ENCODE measurements at places on chromosomes 12 and 14.

GRCh38 chr12:120628919-120629318, 11.5 kb upstream of the CABP1 start:
- DNase-seq = no peak

DNA sequence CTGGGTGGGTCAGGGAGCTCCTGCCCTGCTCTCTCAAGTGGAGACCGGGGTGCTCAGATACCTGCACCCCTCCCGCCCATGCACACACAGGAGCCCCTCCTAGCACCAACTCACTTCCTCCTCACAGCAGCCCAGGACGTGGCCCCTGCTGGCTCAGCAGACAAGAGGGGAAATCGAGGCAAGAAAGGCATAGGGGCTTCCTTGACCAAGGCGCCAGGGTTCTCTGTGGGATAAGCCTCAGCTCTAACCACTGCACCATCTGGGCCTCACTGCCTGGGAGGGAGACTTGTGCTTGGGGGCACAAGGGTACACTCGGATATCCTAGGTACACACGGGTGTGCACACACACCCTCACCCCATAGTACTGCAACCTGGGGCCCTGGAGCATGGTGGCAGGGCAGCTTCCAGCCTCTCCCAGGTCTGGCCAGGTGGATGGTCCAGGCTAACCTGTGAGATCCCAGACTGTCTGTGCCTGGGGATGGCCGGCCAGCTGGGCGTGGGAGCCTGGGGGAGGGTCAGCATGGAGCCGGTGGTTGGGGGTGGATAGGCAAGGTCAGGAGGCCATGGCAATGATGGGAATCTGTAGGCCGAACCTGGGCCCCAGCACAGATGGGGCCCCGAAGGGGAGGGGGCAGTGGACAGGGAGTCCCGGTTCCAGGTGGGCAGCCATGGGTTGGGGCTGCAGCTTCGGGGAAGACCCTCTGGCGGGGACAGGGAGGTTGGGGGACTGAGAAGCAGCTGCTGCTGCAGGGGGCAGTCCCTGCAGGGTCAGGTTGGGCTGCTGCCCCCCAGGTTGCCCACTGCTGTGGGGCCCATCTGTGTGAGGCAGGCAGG, 312.4 kb downstream of the TMEM121 start:
- DNase-seq = no peak

- DNase-seq = no peak
These were observed 3.5 kb downstream of the FBXO34 start for GRCh38 chr14:55274751-55275150.

- DNase-seq = no peak
These were observed 9.1 kb downstream of the LTA4H start for GRCh38 chr12:96026331-96026730.

DNA sequence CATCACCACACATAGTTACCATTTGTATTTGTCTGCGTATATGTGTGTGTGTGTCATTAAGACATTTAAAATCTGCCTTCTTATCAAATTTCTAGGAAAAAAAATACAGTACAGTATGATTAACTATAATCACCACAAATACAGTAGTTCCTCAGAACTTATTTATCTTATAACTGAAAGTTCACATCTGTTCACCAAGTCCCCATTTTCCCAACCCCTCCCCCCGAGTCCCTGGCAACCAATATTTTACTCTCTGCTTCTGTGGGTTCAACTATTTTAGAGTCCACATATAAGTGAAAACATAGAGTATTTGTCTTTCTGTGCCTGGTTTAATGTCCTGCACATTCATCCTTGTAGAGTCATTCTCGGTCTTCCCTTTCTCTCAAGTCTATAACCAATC, 12.3 kb downstream of the CAPS2 start:
- DNase-seq = no peak

DNA sequence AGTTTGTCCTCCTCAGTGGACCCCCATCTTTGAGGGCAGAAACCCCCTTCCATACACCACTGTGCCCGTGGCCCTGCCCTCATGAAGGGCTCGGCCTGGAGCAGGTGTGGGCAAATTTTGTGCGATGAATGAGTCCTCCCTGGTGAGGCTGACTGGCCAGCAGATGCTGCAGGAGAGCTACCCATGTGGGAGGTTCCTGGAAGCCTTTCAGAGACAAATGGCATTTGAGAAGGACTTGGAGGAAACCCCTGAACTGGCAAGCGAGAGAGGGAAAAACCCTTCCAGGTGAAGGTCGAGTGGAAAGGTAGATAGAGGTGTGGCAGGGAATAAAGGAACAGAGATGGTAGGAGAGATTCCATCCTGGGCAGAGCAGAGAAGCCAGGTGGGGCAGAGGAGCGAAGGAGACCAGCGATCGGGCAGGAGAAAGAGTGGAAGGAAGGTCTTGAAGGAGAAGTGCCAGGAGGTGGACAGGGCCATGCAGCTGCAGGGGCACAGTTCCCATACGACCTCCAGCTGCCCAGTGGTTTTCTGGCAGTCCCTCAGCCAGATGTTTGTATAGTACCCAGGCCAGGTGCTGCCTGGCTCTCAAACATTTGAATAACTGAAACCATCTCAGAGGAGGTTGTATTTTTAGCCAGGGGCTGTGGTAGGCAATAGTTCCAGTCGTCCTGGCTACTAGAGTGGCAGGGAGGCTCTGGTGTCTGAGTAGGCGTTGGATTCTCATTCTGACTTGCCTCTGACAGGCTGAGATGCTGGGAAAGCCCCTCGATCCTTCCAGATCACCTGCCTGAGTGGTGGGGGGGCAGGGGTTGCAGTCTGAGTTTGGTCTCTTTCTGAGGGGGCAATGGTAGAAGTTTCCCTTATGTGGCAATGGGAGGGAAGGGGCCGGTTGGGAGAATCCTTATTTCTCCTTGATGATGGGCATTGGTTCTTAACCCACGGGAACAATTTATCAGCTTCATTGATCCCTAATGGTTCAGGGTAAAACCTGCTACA, 40.1 kb downstream of the FBXL14 start:
- no peak for DNase-seq

- DNase-seq = no peak
These were observed 2.6 kb upstream of the POC1B start for GRCh38 chr12:89528434-89528833.

DNA sequence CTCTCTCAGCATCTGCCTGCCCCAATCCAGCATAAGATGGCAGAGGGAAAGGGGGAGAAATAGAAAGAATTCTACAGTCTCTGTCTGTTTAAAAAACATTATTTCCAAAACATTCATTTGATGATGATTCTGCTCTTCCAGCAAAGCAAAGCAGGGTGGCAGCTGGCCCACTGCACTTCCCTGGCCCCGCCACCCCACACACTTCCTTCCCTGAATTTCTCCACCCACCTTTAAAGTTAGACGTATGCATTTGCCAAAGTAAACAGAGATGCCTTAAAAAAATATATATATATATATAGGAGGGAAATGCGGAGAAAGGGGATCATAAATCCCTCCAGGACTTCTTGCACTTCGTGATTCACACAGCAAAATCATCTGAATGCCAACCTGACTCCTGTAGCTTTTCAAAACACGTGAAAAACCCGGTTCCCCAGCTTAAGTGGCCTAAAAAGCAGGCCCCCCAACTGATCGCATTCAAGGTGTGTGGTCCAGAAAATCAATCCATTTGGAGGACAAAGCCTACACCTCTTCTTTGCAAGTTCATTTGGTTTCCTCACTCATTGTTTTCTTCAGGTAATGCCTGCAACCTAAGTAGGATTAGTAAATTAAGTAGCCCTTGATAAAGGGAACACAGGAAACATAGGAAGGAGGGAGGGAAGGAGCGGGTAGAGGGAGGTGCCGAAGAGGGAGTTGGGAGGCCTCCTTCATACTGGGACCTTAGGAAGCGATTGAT, 68.8 kb downstream of the LLPH start:
- DNase-seq = no peak

DNA sequence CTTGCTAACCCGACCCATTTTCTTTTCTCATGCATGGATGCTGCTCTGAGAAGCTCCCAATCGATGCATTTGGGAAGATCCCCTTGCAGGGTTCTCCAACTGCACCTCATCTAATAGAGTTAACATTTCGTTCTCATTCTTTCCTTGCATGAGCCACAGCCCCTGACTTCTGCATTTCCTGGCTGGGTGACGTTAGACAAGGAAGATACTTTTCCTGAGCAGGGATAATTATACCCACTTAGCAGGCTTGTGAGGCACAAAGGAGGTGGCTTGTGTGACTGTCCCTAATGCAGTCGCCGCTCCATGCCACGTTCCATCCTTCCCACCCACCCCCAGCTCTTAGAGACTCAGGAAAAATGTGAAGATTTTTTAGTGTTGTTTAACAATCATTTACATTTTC, 195.1 kb downstream of the CHST11 start:
- no peak for DNase-seq

- no peak for DNase-seq
These were observed 131.6 kb downstream of the PPFIA2 start for GRCh38 chr12:81627336-81628189.

- DNase-seq = no peak
These were observed 1.4 kb downstream of the KCNMB4 start for GRCh38 chr12:70367258-70368141.

DNA sequence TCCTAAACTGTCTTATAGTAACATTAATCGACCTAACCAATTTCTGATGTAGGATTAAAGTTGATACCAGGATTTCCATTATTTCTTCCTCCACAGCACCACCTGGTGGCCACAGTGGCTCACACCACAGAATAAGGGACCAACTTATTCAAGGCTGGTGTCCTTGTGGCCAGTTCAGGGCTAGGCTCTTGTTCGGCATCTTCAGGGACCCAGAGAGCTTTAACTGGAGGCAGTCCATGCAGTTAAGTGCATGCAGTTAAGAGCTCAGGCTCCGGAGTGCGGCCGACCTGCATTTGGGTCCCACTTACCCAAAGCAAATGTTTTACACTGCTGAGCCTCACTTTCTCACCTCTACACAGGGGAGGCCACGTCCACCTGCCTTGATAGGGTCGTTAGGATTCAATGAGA, 42.0 kb upstream of the GPR68 start:
- DNase-seq = no peak

GRCh38 chr12:104588047-104588920, 131.5 kb downstream of the CHST11 start:
- DNase-seq = no peak

- DNase-seq = peak; percentile 74
These were observed 75.2 kb downstream of the TNFAIP2 start for GRCh38 chr14:103198131-103199105.

GRCh38 chr14:70333728-70334127, 25.8 kb downstream of the COX16 start:
- DNase-seq = no peak

DNA sequence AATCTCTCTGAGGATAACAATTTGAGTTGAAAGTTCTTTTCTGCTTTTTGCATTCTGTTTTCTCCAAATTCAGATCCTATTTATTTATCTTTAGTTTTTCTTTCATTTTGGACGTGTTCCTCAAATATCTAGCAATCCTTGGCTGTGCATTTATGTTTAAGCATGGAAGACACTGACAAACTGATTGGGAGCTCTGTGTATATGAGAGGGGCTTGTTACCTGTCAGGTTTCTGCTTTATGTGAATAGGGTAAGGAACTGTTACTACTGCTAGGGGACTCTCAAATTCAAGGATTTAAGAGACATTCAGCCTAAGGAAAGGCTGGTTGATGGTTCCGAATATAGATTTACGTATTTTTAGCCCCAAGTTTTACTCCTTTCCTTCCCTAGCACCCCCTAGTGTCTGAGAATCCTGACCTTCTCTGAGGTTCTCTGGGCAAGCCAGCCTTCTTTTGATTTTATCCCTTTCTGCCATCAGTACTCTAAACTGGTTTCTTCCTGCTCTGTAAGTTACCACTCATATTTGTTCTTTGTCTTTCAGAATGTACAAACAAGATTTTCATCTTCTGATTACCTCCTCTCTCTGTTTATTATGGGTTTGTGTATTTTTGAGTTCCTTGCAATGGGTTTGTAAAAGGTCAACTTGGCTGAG, 30.5 kb downstream of the YLPM1 start:
- no peak for DNase-seq

GRCh38 chr12:13784504-13784903, 196.9 kb downstream of the GRIN2B start:
- no peak for DNase-seq

DNA sequence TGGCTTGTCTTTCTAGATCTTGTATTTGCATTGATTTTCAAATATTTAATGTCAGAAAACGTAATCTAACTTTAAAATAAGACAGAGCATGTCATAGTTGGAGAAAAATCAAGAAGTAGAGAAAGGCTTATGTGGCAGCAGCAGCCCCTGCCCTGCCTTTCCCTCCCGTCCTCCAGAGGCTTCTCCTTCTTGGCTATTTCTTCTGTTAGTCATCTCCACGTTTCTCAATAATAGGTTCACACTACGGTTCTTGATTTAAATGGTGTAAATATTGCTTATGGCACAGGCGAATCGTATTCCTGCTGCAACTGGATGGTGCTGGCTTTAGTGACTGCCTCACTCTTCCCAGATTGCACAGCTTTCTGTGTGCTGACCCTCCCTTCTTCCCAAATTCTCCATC, 42.8 kb downstream of the SLC8B1 start:
- DNase-seq = no peak

DNA sequence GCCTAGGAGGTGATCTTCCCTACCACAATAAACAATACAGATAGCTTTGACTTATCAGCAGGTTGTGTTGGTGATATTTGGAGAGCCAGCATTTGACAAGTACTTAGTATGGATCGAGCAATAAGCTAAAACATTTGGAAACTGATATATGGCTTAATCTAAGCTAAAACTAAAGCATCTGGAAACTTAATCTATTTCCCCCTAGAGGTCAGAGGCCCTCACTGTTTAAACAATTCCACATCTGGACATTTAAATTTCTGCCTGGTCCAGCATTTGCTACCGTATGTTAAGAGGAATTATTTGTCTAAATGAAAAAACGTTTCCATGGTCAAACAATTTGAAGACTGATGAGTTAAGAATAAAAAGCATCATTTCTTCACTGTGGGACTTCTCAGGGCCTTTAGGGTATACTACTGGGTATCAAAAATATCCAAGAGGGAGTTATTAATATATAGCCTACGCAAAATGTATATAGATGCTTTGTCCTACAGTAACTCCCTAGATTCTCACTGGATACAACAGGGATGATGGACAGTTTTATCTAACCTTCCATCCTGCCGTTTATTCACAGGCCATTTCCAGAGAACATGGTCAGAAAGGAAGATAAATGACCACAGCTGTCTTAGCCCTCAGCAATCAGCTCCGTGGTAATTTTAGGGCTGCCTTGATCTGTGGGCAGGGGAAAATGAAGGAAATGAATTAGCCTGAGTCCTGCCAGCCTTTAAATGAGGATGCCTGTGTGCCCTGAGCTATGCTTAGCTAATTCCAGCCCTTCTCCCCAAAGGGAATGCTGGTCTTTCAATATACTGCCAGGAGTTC, 135.4 kb upstream of the NUDT4 start:
- no peak for DNase-seq

Measured in suprapubic skin (tissue), 4 donors.